ENCODE measurements at places on chromosomes 11 and 22.
A peak's percentile ranks its signal among the peaks of the same experiment; 100 is the strongest.

DNA sequence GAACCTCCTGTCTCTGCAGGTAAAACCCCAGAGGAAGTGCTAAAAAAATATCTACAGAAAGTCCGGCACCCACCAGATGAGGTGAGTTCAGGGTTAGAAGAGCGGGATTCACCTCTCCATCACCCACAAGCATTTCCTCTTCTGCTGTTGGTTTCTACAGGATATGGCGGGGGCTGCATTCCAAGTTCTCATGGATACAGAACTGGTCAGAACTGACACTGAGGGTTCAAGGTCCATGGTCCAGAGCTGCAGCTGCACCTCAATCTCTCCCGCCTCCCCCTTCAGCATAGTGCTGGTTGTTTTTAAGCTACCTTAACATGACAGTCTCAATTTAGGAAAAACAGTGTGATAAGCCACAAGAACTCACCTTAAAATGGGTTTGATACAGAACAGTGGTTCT, 19.2 kb downstream of the DTX4 start:
- DNase-seq: no peak

GRCh38 chr11:68584097-68584496, 100.2 kb upstream of the GAL start:
- DNase-seq: no peak

DNA sequence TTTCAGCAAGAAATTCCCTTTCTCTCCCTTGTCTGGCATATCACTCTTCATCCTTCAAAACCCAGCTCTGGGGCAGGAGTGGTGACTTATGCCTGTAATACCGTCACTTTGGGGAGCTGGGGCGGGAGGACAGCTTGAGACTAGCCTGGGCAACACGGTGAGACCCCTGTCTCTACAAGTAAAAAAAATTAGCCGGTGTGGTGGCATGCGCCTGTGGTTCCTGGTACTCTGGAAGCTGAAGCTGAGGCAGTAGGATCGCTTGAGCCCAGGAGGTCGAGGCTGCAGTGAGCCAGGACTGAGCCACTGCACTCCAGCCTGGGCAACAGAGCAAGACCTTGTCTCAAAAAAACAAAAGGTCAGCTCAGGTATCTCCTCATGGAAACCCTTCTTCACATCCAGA, 1.4 kb upstream of the RCE1 start:
- no peak for DNase-seq

GRCh38 chr11:111909378-111909777, 2.2 kb downstream of the CRYAB start:
- DNase-seq: no peak

- no peak for DNase-seq
Observed at GRCh38 chr22:37162221-37163095, 12.7 kb upstream of the IL2RB start.

- no peak for DNase-seq
Observed at GRCh38 chr11:59173964-59174663, 2.2 kb downstream of the DTX4 start.

DNA sequence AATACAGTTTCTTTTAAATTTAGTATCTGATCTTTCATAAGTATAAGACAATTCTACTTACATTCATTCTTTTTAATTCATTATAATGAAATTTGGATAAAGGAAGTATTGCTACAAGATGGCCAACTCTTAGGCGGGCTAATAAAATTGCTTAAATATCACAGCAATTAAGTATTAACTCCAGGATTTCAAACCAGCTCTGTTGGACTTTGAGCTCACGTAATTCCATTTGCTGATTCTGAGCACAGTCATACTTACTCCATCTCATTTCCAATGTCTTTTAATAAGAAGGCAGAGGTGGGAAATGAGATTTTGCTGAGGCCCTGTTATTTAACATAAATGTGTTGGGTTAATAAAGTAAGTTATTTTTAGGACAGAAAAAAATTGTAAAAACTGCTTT, 748.1 kb downstream of the KCNA4 start:
- DNase-seq: no peak

- DNase-seq: no peak
Observed at GRCh38 chr22:21984793-21985192, 2.2 kb upstream of the TOP3B start.

DNA sequence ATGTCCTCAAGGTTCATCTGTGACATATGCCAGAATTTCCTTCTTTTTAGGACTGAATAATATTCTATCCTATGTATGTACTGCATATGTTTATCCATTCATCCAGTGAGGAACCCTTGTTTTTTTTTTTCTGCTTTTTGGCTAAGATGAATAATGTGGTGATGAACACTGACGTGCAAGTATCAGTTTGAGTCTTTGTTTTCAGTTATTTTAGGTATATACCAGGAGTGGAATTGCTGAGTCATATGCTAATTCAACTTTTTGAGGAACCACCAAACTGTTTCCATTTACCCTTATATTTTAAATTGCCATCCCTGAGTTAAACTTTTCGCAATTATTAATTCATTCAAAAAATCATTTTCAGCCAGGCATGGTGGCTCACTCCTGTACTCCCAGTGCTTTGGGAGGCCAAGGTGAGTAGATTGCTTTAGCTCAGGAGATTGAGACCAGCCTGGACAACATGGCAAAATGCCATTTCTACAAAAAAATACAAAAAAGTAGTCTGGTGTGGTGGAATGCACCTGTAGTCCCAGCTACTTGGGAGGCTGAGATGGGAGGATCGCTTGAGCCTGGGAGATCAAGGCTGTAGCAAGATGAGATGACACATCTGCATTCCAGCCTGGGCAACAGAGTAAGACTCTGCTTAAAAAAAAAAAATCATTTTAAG, 64.2 kb downstream of the MICAL2 start:
- DNase-seq: no peak

- DNase-seq: peak; percentile 16
Observed at GRCh38 chr11:76835928-76836612, 24.6 kb upstream of the ACER3 start.

DNA sequence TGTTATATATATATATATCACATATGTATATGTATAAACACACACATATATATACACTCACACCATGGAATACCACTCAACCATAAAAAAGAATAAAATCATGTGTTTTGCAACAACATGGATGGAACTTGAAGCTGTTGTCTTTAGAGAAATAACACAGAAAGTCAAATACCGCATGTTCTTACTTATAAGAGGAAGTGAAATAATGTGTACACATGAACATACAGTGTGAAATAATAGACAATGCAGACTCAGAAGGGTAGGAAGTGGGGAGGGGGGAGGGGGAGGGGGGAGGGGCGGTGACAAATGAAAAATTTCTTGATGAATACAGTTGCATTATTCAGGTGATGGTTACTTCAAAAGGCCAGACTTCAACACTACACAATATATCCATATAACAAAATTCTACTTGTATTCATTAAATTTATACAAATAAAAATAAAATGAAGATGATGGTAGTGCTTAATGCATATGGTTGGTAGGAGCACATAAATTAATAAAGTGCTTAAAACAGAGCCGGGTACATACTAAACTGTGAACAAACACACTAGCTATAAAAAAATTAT, 5.8 kb upstream of the OR5B2 start:
- DNase-seq: no peak
